ENCODE measurements at places on chromosomes 7 and 10.

GRCh38 chr10:70280099-70280498 lies 3.7 kb downstream of the NPFFR1 start:
- no peak for DNase-seq

DNA sequence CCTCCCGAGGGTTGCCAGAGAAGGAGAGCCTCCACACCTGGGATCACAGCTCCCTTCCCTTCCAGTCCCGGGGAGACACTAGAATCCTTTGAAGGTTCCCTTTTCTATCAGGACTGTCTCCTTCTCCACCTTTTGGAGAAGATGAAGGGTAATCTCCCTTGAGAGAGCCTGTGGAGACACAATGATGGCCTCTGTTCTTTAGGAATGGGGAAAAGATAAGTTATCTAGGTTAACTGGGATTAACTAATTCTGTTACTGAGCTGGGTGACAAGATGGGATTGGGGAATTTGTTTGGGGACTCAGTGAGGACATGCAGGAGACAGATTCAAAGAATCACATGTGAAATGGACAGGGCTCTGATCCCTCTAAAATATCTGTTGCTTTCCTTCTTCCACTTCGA lies 181.1 kb upstream of the BMPER start:
- DNase-seq, result no peak

GRCh38 chr10:121352231-121352855 lies 245.9 kb downstream of the FGFR2 start:
- DNase-seq, result no peak

DNA sequence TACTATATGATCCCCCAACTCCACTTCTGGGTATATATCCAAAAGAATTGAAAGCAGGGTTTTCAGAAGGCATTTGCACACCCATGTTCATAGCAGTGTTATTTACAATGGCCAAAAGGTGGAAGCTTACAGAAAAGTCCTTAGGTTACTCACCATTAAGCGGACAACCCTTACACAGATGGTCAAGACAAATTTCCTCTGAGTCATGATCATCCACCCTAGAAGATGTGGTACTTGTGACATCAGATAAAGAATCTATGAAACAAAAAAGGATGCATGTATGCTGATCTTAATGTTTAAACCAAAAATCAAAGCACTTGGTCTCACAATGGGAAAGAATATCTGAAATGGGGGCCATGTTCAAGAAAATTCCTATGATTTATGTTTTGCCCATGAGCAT lies 31.1 kb downstream of the ZC3HAV1 start:
- DNase-seq, result no peak

- no peak for DNase-seq
These were observed 10.4 kb downstream of the RAPGEF5 start for GRCh38 chr7:22346383-22347107.

GRCh38 chr10:69847883-69848282 lies 46.2 kb downstream of the COL13A1 start:
- DNase-seq, result no peak

DNA sequence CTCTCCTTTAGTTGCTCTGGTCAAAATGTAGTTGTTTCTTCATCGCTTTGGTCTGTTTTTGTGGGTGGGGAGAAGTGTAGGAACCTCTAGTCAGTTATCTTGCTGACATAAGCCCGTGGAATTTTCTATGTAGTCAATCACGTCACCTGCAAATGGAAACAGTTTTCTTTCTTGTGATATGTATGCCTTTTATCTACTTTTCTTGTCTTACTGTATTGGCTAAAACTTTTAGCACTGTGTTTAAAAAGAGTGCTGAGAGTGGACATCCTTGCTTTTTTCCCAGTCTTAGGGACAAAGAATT lies 42.3 kb downstream of the AKR1E2 start:
- no peak for DNase-seq

DNA sequence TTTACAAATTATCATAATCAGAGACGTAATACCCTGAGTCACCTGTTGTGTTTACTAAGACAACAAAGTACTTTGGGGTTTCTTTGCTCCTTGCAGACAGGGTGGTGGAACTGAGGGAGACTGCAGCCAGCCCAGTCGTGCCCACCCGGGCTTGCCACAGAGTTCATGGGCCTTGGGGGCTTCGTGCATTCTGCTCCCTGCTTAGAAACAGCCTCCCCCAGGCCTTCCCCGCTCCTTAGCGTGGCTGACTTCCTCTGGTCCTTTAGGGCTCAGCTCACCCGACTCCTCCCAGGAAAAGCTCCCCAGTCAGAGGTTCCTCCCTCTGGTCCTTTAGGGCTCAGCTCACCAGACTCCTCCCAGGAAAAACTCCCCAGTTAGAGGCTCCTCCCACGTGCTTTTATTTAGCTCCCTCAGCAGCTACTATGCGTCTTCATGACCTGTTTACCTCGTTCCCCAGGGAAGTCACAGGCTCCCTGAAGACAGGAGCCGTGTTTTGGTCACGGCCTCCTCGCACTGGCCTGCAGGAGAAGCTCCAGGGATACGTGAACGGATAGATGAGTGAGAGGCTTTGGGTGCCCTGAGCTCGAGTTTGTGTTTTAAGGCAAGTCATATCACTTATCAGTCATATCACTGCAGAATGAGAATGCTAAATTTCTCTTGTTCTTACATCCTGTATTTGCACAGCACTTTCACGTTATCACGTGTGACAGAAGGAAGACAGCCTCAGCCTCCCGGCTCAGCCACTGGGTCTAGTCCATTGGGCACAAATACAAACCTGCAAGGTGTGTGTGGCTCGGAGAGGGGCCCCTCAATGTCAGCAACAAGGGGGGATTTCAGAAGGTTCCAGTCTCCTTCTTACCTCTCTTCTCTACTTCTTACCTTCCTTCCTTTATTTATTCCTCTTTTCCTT lies 52.7 kb upstream of the VIPR2 start:
- DNase-seq, result peak; percentile 67

DNA sequence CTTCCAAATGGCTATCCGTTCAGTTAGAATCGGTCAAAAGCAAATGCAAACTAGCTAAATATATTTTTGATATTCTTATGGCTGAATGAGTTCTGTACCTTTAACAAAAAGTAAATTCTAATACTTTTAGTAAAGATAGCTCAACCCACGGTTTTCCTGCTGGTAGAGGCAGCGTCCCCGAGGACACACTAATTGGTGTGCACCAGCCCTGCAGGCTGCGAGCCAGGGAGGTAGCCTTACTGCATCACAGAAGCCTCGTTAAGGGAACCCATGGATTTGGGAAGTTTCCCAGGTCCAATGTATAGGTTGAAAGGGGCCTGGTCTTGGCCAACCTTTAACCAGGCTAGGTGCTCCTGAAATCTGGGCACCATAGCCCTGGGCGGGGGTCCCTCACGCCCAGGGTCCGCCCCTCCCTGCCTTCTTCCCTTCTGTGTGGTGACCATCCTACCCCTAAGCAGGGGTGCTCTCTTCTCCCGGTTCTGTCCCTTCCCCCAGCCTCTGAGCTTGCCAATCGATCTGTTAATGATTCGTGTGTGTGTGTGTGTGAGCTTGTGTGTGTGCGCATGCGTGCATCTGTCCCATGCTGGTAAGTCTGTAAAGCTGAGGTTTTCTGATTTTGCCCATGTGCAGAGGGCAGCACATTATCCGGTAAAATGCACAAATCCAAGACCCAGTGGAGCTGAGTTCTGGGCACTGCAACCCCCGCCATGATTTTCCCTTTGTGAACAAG lies 191.7 kb downstream of the TCERG1L start:
- no peak for DNase-seq

GRCh38 chr7:36131499-36131898 lies 21.6 kb upstream of the EEPD1 start:
- DNase-seq, result no peak

All from activated CD4-positive, alpha-beta T cell treated with anti-CD3 and anti-CD28 coated beads, Interleukin-2, amount 10 ng/mL, durations not matched to agents 7 days and 5 days (primary cell).